ENCODE measurements at places on chromosomes 2 and 18. TPM values are rescaled to one million over a fixed set of nuclear protein-coding genes. Genes with fewer than 3 reads are reported as not detected.

GRCh38 chr2:25421820-25422411, 80.2 kb upstream of the DNMT3A start:
- no peak overlapping the region for H3K4me3 ChIP-seq
- no peak overlapping the region for H3K27ac ChIP-seq
- DNase-seq = no peak
- H3K4me1 ChIP-seq = peaks cover 10% of the 10 kb centered on the region

- peaks cover 46% of the 10 kb centered on the region for H3K36me3 ChIP-seq
- H3K4me1 ChIP-seq = no peaks in the 10 kb centered on the region
- no peaks in the 10 kb centered on the region for H3K27me3 ChIP-seq
- H3K27ac ChIP-seq = no peak overlapping the region
- no peak overlapping the region for H3K4me3 ChIP-seq
These were observed 63.7 kb downstream of the VIL1 start for GRCh38 chr2:218482651-218483050.

DNA sequence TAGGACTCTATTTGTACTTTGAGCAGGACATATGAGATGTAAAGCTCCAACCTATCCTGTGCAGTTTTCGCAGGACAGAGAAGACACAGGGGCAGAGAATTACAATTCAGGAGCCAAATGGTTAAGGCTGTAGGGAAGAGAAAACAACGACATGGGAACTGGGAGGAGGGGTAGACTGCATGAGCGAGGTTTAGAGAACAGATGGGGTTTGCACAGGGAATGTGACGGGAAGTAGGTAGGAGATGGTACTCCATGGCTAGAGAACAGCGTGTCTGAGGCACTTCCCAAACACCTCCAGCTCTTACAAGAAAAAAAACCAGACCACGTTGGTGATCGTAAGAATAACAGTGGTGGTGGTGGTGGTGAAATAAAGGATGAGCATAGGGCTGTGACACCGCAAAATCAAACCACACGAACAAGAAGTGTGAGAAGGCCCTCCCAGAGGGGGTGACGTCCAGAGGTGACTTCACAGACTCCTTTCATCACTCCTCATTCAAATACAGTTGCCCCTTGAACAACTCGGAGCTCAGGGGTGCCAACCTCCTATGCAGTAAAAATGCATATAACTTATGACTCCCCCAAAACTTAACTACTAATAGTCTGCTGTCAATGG, 92.7 kb downstream of the FARSB start:
- H3K27me3 ChIP-seq = no peaks in the 10 kb centered on the region
- no peaks in the 10 kb centered on the region for H3K4me1 ChIP-seq
- no peak overlapping the region for H3K4me3 ChIP-seq
- H3K27ac ChIP-seq = no peak overlapping the region

ANKRD12 gene
- polyA plus RNA-seq = 1.1 TPM

Data from SK-N-SH (cell line).